ENCODE measurements at places on chromosomes 7 and 10.

GRCh38 chr10:119535837-119536507 lies 6.5 kb downstream of the RGS10 start:
- DNase-seq = no peak

GRCh38 chr10:52674474-52674873 lies 98.1 kb downstream of the MBL2 start:
- no peak for DNase-seq

DNA sequence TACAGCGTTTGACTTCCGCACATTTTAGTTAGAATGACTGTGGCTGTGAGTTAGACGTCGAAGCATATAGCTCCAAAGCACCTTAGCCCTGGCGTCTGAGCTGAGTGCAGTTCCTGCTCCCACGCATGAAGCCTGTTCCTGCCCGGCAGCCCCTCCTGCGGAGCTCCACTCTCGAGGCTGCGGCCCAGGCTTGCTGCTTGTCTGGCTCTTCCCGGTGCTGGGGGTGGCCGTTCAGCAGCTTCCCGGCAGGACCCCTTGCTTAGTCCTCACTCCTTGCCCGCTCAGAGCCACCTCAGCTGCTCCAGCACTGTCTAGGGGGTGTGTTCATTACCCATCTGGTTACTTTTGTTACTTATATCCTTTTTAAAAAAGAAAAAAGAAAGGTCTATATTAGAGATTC lies 88.1 kb upstream of the DNAJB6 start:
- no peak for DNase-seq

DNA sequence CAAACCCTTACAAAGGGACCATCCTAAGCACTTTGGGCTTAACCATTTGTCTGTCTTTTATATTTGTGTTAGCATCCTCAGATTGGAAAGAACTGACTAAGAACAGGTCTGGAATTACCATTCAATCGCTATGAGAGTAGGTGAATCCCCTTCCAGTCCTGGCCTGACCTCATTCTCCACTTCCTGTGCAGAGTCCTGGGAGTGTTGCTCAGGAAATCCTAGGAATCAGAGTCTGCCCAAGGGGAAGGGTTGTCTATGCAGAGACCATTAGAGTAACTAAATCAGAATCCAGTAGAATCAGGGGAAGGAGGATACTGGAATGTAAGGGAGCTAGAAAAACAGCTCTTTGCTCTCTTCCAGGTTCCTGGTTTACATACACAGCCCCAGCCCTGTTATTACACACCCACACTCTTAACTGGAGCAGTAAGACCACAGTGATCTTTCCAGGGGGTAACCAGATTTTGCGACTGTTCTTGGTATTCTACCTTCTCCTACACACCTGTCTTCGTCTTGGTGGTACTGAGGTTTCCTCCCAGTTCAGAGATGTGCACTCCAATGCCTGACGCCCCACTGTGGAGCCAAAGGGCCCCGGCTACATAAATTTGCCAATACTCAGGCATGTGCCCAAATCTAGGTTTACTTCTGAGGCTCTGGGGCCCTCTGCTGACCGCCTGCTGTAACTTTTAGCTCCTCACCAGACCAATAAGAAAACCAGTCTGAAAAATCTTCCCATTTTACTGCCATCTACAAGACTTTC lies 103.7 kb downstream of the RNF216 start:
- DNase-seq = no peak

DNA sequence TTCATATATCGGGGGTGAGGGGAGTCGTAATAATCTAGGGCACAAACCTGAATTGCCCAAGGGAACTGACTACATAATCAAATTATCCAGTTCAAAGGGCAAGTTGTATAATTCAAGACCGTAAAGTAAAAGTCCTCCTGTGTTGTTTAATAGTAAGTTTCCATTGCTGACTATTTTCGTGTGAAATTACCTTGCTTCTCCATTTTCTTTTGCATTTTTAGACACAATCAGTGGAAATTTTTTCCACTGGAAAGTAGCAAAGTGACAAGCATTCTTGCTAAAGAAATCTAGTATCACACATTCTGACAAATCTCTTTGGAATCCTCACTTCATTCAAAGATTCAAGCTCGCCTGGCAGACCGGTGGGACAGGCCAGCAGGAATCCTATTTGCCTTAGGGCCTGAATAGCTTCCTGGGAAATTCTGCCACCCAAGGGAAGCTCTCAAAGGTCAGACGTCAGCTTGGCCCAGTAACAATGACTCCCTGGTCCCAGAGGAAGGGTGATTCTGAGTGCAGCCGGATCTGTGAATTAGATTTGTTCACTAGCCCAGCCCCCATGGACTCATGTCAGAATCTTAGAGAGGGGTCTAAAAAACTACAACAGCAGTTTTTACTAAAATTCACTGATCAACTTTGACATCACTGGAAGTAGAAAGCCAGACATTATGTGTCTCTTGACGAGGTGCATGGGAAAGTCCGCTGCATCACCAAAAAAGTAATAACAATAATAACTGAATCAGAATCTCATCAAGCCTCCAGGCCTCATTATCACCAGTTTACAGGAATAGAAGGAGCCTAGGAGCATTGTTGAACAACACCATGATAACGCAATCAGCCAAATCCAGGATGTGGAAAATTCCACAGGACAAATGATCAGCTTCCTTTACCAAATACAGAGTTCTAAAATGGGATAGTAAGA lies 161.0 kb downstream of the SKIDA1 start:
- no peak for DNase-seq

DNA sequence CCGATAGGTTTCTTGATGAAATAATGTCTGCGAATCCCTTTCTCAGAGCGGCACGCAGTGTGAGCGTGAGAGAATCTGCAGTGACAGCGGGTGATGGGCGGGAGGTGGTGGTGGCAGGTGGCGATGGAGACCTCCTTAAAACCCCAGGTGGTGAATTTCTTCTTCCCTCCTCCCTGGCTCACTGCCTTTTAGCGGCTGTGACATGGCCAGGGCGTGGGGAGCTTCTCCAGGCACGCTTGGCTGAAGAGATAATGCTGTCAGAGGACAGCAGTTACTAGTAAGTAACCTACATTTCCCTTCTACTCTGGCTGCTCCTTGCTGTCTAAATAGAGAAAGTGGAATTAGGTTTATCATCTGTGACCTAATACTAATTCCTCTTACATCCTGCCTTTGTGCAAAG lies 141.4 kb upstream of the INSYN2A start:
- DNase-seq = no peak

- DNase-seq = no peak
Measured at GRCh38 chr7:107208024-107208521, 39.3 kb downstream of the HBP1 start.

DNA sequence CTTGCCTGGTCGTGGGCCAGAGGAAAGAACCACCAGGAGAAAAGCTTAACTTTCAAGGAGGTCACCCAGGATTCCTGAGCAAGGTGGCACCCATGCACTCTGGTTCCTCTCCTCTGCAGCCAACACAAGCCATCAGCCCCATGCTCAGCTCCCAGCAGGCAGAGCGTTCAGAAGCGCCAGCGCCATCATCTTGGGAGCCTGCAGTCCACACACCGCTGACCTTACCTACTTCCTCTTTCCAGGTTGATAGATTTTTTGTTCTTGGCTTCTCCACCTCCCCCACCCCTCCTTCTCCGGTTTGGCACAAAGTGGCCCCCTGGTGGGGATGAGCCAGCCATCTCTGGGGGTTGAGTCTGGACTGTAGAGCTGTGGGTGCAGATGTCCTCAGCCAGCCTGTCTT lies 1.7 kb upstream of the WDR86 start:
- no peak for DNase-seq

- no peak for DNase-seq
Measured at GRCh38 chr7:137946011-137946410, 55.9 kb downstream of the CREB3L2 start.

DNA sequence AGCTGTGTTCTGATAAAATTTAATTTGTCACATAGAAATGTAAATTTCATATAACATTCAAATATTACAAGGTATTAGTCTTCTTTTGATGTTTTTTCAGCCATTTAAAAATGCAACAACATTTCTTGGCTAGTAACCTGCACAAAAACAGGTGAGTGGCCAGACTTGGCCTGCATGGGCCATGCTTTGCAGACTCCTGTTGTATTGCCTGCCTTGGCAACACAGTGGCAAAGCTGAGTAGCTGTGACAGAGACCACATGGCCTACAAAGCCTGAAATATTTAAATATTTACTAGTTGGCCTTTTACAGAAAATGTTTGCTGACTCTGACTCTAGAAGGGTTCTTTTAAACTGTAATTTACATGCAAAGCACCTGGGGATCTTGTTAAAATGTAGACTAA lies 13.5 kb upstream of the TBX20 start:
- no peak for DNase-seq

GRCh38 chr10:64115908-64116643 lies 594.9 kb downstream of the REEP3 start:
- DNase-seq = no peak

- no peak for DNase-seq
Measured at GRCh38 chr7:76064208-76064970, 16.5 kb downstream of the MDH2 start.

DNA sequence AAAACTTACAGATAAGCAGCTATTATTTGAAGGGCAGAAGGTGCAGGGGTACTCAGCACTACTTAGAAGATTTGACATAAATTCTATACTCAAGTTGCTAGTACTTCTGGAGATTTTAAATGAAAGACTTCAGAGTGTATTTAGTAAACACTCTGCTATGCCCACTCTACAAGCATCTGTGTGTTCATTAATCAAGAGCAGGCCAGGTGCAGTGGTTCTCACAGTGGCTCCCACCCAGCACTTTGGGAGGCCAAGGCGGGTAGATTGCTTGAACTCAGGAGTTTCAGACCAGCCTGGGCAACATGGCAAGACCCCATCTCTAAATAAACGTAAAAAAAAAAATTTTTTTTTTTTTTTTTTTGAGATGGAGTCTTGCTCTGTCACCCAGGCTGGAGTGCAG lies 38.9 kb upstream of the TOMM7 start:
- no peak for DNase-seq

DNA sequence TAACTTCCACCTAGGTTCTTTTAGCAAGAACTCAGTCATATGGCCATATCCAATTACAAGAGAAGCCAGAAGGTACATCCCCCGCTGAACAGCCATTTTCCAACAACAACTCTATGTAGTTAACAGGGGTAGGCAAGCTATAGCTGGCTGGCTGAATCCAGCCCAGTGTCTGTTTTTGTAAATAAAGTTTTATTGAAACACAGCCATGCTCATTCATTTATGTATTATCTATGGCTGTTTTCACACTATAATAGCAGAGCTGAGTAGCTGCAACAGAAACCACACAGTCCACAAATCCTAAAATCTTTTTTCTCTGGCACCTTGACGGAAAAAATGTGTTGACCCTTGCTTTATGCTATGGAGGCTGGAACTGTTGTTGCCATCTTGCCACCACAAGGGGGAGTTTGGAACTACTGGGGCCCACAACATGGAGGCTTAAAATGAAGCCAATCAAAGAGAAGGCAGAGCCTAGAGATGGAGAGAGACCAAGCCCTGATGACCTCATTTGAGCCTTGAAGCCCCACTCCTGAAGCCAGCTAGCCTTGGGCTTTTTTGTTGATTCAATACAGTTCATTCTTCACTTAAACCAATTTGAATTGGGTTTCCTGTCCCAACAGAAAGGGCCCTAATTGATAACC lies 33.3 kb upstream of the XPNPEP1 start:
- no peak for DNase-seq

- no peak for DNase-seq
Measured at GRCh38 chr7:46932676-46933424, 649.1 kb downstream of the TNS3 start.

DNA sequence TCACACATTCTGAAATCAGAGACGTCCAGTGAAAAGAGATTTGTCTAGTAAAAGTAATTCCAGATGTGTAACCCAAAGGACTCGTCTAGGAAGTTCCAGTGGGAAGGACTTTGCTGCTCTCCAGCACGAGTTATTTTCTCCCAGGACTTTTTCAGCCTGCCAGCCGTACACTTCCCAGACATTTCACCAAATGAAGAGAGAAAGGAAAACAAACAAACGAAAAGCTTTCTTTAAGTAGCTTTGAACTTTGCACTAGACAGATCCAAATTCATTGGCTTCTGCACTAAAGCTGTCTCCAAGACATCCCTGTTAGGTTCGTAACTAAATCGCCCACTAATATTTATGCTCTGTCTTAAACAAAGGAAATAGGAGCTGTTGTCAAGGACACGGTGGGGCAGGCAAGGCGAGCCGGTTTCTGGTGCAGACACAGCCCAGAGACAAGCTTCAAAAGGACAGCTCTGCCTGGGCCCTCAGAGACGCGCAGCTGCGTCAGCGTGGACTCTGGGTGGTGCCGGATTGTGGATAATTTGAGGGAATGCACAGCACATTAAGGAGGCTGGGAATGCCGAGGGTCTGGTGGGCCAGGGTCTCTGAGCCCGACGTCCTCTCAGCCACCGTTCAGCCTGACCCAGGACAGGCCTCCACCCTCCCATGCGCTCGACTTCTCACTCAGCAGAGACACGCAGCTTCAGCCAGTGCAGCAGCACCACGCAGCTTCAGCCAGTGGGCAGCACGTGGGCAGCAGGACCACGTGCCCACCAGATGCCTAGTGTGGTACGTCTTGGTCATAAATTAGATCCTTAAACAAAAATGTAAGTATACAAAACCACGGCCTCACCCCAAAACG lies 64.1 kb upstream of the INSIG1 start:
- no peak for DNase-seq

- DNase-seq = no peak
Measured at GRCh38 chr10:11355592-11355991, 255.9 kb downstream of the USP6NL start.

DNA sequence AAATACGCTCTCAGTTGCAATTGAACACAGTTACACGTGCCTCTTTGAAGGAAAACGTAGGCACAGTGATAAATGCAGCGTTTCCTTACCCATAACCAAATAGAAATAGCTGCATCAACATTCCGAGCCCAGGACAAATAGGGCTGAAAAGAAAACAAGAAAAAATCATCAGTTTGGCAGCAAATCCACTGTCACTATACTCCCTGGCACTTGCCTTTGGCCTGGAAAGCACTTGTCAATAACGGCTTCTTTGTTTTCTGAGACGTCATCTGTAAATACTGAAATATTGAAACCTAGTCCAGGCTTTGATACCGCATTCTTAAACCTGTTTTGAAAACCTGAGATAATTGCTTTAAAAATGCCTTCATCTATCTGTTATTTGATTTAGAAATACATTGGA lies 167.2 kb upstream of the AKR1E2 start:
- DNase-seq = no peak

GRCh38 chr10:11178606-11179515 lies 161.2 kb downstream of the CELF2 start:
- DNase-seq = no peak

GRCh38 chr10:15325243-15325943 lies 45.7 kb downstream of the FAM171A1 start:
- no peak for DNase-seq

DNA sequence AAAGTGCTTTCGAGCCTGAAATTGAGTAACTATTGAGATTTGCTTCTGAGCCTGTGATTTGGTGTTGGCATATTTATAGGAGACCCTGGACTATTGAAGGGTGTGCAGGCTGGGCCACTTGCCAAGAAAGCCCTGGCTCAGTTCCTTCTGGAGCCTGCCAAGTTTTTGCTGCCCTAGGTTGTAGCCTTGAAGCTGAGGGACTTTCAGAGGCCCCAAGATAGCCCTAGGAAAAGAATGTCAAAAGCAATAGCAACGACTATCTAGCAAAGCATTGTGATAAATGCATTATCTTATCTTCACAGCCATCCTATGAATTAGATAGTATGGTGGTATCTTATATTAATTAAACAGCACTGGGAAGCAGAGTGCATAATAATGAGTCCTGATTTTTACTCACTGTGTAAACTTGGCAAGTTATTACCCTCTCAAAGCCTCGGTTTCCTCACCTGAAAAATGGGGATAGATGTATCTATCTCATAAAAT lies 473.7 kb upstream of the PODXL start:
- DNase-seq = peak; percentile 77

Data from mesothelial cell of epicardium (in vitro differentiated cells).